ENCODE measurements at places on chromosomes 1 and 21.

DNA sequence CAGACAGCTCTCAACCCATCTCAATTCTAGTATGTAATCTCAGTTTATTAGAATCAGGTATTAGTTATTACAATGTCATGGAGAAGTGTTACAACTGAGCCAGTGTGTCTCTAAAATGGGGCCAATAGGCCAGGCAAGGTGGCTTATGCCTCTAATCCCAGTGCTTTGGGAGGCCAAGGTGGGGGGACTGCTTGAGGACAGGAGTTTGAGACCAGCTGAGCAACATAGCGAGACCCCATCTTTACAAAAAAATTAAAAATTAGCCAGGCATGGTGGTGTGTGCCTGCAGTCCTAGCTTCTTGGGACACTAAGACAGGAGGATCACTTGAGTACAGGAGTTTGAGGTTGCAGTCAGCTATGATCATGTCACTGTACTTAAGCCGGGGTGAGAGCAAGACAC is 104.9 kb downstream of the BCAR3 start:
- DNase-seq = no peak

DNA sequence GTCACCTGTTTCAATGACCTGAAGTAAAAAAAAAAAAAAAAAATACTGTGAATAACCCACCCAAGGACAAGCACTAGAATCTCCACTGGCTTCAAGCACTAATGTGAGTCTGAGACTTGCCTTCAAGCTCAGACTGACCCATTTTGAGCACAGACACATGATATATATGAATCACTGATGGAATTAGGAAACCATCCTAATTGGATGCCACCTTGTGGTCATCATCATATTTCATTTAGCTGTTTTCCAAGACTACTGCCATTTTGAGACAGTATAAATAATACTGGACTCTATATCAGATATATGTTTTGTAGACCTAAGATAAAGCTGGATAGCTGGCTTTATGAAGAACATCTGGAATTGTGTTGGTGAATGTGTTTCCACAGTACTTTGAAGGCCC is 1232.0 kb downstream of the KCNT2 start:
- no peak for DNase-seq

DNA sequence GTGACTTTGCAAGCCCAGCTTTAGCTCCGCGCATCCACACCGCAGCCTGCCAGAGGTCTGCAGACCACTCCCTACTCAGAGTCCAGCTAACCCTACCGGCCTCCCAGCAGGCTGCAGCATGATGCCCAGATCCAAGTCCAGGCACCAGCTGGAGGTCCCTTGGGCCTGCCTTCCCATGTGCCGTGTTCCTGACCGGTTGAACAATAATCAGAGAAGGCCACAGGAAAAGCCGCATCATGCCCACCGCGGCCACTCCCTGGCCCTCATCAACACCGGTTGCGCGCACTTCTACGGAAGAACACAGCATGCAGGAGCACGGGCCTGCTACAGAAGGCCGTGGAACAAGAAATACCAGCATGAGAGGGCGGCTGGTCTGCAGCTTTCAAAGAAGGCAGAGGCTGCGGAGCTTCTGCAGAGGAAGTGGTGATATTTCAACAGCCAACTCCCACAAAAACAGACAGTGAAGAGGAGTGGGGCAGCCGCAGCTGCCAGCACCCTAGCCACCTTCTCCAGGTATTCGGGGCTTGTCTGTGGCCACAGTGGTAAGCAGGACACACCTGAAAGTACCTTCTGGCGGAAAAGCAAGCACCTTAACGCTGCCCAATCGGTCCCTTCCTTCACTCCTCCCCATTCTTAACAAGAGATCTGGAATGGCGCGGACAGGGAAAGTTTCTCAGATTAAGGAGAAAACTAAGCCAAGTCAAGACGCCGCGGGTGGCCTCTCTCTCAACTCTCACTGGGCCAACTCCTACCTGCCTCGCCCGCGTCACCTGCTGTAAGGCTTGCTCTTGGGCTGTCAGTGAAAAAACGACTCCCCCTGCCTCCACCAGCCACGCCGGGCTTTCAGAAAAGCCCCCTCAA is 1.5 kb downstream of the PGBD5 start:
- no peak for DNase-seq

DNA sequence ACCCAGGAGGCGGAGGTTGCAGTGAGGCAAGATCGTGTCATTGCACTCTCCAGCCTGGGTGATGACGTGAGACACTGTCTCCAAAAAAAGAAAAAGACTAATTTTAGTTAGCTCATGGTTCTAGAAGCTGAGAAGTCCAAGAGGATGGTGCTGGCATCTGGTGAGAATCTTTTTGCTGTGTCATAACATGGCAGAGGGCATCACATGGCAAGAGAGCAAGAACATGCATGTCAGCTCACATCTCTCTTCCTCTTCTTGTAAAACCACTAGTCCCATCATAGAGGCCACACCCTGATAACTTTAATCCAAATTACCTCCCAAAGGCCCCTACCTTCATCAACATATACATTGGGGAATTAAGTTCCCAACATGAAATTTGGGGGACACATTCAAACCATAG is 13.8 kb upstream of the CNN3 start:
- no peak for DNase-seq

DNA sequence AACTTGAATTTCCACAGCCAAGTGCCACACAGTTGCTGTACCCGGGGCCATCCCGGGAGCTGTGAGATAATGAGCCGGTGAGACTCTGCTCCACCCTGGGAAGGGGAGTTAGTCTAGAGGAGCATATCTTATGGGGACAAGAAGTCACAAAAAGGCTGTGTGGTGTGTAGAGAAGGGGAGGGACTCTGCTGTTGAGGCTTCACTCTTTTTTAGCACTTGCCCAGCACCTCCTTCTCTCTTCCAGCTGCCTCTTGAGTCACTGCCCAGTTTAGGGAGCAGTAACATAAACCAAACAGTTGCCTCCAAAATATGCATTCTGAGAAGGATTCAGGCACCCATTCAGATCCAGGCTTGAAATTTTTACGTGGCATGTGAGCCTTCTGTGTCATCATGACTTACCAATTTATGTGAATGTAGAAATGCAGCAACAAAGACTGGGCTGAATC is 744 bp upstream of the WDR26 start:
- no peak for DNase-seq

- DNase-seq = no peak
Observed at GRCh38 chr21:43866659-43867331, 1.8 kb downstream of the AGPAT3 start.

GRCh38 chr1:107877092-107877491 is 87.9 kb downstream of the VAV3 start:
- DNase-seq = peak; percentile 91

DNA sequence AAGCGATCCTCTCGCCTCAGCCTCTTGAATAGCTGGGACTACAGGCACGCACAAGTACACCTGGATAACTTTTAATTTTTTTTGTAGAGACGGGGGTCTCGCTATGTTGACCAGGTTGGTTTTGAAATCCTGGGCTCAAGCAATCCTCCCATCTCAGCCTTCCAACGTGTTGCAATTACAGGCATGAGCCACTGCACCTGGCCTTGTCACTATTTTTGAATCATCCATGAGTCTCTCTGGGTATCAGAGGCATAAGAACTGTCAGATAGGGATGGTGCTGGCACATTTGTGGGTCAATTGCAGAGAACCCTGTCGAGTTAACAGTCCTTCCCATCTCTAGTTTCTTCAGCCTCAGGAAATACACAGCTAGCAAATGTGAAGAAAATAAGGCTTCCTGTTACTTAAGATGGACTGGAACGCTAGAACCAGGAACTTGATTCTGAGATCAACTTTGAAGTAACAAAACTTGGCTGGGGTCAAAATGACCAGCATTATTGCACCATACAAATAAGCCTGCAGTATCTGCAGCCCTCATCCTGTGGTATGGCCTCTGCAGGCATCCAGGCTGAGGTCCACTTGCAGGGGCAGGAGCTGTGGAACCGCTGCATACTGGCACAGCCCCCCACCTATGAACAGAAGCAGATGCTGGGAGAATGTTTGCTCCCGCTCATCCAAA is 124.3 kb upstream of the GADD45A start:
- DNase-seq = no peak

- peak; percentile 31 for DNase-seq
Observed at GRCh38 chr1:149888999-149889289, 10.4 kb upstream of the BOLA1 start.

DNA sequence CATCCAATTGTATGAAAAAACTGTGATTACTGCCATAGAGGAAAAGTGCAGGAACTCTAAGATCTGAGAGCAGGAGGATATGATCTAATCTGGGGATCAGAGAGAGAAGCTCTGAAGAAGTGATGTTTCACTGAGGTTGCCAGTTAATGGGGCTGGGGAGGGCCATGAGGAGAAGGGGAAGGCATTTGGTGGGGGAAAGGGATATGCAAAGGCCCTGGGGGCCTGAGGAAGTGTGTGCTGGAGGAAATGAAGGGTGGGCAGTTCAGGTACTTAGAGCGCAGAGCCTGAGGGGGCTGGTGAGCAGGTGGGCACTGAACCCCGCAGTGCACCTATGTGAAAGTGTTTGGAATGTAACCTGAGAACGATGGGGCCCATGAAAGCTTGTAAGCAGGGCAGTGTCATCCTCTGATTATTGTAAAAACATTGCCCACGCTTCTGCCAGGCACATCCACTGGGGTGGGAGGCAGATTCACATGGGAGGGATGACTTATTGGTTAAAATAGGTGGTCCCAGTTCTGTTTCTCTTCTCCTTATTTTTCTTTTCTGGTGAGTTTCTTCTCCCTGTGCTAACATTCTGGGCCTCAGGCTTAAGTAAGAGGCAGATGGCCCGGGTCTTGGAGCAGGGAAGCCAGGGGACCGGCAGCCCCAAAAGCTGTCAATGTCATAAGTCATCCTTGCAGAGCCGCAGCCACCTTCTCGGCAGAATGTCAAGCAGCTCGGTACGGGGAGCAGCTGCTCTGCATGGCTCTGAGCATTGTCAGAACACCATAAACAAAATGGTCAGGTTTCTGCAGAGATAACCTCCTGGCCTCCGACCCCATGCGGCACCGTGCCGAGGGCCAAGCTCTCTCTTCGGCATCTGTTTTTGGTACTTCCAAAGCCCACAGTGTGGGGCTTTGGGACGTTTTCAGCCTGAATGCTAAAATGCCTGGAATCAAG is 492.0 kb upstream of the VAMP3 start:
- no peak for DNase-seq

DNA sequence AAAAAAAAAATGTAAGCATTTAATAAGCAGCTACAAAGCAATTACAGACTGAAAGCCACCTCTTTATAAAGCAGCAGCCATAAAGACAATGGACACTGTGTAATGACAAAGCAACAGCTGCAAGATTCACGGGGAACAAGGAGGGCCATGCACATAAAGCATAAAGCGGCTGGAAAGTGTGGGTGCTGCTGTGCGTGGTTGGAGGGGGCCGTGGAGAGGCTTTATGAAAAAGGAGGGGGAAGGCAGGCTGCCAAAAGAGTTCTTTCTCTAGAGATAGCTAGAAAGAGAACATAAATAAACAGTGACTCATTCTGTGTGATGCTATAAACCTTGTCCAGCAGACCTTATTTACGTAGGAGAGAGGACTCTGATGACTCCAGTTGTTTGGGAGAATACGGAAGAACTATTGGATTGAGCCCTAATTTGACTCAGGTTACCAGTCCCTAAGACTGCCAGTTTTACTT is 49.3 kb downstream of the ADAMTS1 start:
- peak; percentile 37 for DNase-seq

- DNase-seq = no peak
Observed at GRCh38 chr21:43930074-43930847, 65.2 kb downstream of the AGPAT3 start.

- DNase-seq = no peak
Observed at GRCh38 chr1:55957276-55957675, 622.1 kb downstream of the PLPP3 start.

DNA sequence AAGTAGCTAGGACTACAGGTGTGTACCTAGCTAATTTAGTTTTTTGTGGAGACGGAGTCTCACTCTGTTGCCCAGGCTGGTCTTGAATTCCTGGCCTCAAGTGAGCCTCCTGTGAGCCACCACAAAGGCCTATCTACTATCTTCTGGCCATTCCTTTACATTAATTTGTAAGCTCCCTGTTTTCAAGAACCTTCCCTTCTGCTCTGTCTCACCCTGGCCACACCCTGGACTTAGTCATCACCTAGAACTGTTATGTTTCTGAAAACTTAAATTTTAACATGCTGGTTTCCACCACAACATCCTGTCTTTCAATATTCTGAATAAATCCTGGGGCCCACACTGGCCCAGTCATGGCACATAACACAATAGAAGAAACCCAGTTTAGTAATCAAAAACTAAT is 4.9 kb upstream of the B4GALT3 start:
- no peak for DNase-seq

GRCh38 chr1:54973205-54973921 is 7.1 kb upstream of the TMEM61 start:
- DNase-seq = no peak

DNA sequence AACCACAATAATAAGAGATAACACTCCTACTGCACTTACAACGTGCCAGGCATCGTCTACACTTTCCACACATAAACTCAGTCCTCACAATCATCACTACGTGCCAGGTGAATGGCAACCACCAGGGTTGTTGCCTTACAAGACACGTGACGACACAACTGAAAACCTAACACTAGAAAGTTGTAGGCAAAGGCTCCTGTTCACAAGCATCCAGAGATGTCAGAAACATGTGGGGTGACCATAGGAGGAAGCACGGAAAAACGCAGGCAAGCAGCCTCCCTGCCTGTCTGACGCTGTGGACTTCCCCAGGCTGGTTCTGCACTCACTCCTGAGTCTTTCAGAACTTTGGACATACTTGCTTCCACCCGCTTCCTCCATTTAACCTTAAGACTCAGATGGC is 7.0 kb downstream of the CAPZB start:
- no peak for DNase-seq

DNA sequence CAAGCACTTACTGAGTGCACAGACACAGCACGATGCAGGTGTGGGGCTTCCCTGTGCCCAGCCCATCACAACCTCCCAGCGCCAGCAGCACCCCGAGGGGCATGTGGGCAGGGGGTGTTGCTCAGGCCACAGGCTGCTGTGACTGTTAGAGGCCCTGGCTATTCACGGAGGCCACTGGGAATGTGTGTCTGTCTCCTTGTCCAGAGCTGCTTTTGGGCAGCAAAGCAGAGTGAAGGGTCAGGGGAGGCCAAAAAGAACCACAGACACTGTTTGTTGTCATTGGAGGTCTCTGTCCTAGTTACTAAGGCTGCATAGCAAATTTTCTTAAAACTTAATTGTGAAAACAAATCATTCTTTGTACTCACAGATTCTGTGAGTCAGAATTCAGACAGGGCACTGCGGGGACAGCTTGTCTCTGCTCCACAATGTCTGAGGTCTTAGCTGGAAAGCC is 49.6 kb downstream of the TNFRSF8 start:
- DNase-seq = no peak

DNA sequence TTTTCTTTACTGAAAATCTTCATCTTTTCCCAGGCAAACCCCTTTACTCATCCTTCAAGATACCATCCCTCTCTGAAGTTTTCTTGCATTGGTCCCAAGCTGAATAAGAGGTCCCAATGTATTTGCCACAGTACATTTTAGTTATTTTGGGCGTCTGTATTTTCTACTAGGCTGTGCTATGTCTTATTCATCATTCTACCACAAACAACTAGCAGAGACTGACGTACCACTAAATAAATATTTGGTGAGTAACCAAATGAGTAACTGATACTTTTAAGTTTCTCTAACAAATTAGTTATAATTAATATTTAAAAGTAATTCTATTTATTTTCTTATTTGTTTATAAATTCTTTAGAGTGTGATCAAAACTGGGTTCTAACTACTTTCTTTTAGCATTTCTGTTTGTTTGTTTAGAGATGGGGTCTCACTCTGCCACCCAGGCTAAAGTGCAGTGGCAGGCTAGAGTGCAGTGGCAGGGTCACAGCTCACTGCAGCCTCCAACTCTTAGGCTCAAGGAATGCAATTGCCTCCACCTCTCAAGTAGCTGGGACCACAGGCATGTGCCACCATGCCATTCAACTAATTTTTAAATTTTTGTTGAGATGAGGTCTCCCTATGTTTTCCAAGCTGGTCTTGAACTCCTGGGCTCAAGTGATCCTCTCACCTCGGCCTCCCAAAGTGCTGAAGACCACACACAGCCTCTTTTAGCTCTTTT is 33.1 kb downstream of the NDC1 start:
- DNase-seq = no peak
